Activated CD4-positive, alpha-beta T cell treated with anti-CD3 and anti-CD28 coated beads, Interleukin-2, amount 50 U/mL, for 24 hours (primary cell): ENCODE measurements at places on chromosomes 5 and 9.

GRCh38 chr5:177366528-177367322 lies 9.0 kb downstream of the RGS14 start:
- no peak for DNase-seq

DNA sequence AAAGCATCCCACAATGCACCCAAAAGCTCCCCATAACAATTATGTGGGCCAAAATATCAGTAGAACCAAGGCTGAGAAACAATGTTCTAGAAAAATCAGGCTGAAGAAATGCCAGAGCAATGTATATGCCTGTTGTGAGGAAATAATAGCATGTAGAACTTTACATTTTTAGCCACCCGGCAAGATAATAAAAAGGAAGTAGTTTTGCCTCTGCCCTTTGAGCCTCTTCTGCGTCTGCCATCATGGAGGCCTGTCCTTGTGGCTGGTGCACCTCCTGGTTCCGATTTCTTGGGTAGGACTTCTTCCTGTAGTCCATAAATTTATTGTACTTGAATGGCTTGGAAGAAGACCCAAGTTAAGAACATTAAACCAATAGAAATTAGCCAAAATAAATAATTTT lies 38.9 kb upstream of the TNFAIP8 start:
- DNase-seq: no peak

GRCh38 chr9:94993160-94993820 lies 266.8 kb downstream of the AOPEP start:
- no peak for DNase-seq

DNA sequence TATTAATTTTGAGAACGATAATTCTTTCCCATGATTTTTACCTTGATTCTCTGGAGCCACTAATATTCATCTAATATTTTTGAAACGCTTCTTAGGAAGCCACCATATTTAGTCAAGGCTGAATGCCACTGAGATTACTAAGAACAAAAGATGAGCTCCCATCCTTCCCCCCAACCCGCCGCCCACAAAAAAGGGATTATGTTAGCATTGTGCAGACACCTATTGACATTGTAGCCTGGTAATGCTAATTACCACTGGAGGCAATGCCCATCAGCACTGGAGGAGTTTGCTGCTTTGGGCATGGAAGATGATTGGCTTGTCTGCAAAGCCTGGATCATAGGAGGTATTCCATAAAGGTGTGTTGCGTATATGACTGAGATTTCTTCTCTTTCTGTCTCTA lies 739.1 kb upstream of the WWC1 start:
- DNase-seq: no peak
